RPMI7951 (cell line): ENCODE measurements at places on chromosomes 6 and 20. TPM values are rescaled to one million over a fixed set of nuclear protein-coding genes. Genes with fewer than 3 reads are reported as not detected.

- no peak for DNase-seq
Measured at GRCh38 chr20:63035603-63036185, 28.9 kb upstream of the BHLHE23 start.

DNA sequence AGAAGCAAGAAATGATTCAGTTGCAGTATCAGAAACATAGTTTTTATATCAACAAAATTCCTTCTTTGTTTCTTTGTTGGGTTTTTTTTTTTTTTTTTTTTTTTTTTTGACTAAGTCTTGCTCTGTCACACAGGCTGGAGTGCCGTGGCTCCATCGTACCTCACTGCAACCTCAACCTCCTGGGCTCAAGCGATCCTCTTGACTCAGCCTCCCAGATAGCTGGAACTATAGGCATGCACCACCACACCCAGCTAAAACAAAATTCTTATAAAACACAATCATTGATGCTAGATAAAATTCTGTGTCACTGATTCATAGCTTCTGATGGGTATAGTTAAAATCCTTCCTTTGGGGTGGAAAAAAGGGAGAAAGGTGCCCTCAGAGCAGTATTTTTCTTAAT, 110.3 kb upstream of the TNFAIP3 start:
- no peak for DNase-seq

DNA sequence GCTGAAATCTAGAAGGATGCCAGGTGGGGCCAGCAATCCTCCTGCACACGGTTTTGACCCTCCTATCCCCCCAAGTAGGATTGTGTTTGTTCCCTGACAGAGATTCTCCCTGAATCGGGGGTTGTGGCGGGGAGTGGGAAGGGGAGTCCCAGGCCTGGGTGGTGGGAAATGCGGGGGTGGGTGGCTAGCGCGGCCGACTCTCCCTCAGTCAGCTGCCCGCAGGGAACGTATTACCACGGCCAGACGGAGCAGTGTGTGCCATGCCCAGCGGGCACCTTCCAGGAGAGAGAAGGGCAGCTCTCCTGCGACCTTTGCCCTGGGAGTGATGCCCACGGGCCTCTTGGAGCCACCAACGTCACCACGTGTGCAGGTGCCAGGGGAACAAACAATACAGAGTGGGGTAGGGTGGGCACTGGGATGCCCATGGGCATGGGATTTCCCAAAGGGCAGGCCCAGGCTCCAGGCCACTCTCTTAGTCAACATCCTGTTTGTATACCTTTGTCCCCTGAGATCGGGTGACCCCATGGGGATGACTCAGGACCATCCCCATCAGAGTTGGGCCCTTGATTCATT, 16.1 kb upstream of the ZNF76 start:
- no peak for DNase-seq

SYNDIG1 gene
- total RNA-seq: 10.2 and 12.6 TPM in 2 replicates
